Muscle of leg (tissue), 16 donors: ENCODE measurements at places on chromosomes 6 and 20.
A peak's percentile ranks its signal among the peaks of the same experiment; 100 is the strongest.

DNA sequence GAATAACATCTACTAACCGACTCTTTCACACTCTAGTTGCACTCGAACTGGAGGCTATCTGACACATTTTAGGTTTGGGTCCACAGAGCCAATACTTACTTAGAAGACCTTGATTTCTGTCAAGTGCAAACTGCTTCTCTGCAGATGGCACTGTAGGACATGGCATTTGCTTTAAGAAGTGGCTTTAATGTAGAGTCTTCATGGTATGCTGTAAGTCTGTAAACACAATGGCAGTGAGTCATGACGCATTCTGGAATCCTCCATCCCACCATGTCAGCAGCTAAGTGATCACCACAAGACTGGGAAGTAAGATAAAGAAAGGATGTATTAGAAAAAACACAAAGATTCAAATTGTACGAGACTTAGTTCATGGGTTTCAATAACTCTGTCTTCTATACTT, 377.0 kb upstream of the NOX3 start:
- DNase-seq = no peak

GRCh38 chr6:166459272-166459671, 76.5 kb upstream of the MPC1 start:
- no peak for DNase-seq

DNA sequence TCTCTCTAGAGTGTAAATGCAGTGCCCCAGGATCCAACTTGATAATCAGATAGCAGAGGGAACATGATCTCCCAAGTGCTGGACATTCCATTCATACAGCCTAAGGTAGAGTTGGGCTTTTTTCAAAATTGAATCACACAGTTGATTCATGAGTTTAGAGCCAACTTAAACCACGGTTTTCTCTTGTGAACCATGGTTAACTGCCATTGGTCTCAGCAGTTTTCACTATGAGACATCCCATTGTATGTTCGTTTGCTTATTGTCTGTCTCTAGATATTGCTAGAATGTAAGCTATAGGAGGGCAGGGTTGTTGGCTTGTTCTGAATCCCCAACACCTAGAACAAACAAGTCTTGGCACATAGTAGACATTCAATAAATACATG, 37.2 kb upstream of the TAF8 start:
- no peak for DNase-seq

GRCh38 chr6:158769771-158770432, 49.3 kb downstream of the EZR start:
- DNase-seq = peak; percentile 84

GRCh38 chr6:113184291-113184690, 672.9 kb upstream of the MARCKS start:
- no peak for DNase-seq

- DNase-seq = no peak
Observed at GRCh38 chr6:63465750-63466149, 106.5 kb upstream of the LOC128125822 start.

DNA sequence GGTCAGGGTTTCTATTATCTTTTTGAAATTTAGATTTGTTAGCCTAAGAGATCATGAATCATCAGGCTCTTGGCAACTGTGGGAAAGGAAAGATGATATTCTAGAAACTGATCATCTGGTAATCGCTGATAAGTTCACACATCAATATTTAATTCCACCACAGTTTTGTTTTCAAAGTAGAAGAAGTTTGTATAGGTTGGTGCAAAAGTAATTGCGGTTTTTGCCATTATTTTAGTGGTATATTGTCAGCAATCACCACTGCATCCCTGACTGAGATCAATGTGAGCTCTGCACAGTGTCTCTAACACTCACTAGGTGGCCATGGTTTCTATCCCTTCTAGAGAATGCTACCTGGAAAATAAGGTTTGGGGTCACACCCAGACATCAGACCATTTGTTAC, 17.0 kb upstream of the PXDC1 start:
- DNase-seq = no peak

GRCh38 chr6:54010340-54011276, 100.6 kb upstream of the MLIP start:
- peak; percentile 86 for DNase-seq

DNA sequence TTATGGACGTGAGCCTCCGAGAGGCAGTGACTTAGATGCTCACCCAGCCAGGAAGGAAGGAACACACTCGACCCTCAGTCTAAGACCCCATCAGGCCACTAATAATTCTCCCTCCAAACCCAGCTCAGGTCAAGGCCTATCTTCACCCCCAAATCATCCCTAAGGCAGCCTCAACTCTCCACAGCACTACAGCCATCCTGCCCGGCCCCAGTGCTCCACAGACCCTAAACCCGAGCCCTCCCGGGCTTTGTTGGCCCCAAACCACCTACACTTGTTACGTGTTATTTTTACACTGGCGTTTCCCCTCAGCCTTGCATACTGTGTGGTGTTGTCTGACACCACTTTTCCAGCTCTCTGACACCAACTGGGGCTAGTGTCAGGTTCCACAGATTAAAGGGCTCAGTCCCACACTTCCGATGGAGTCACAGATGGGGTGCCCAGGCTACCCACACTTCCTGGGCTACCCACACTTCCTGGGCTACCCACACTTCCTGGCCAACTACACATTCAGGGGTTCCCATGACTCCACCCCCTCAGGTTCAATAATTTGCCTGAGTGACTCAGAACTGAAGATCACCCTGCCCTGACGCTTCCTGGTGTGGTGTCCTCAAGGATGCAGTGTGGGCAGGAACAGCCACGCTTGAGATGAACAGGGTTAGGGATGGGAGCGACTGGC, 25.3 kb downstream of the RBCK1 start:
- no peak for DNase-seq

- DNase-seq = no peak
Observed at GRCh38 chr6:2158596-2159271, 86.7 kb downstream of the GMDS start.
